Stimulated activated CD4-positive, alpha-beta T cell treated with anti-CD3 and anti-CD28 coated beads, Interleukin-15, amount 100 ng/mL, for 24 hours (primary cell): ENCODE measurements at places on chromosomes 16 and 17.

DNA sequence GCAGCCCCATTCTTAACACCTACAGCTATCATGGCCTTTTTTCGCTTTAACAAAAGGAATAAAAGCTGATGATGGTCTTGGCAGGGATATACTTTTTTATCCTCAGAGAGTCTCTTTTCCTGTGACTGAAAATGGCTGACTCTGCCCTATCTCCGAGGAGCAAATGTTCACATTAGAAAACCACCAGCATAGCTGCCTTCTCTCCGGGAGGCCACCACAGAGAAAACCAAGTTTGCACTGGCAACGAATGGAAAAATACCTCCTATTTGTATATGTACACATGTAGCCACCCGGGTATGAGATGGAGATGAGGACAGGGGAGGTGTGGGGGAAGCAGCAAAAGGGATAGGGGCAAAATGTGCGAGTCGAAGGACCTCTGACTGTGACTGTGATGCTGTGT lies 88.2 kb downstream of the STX8 start:
- DNase-seq: no peak

DNA sequence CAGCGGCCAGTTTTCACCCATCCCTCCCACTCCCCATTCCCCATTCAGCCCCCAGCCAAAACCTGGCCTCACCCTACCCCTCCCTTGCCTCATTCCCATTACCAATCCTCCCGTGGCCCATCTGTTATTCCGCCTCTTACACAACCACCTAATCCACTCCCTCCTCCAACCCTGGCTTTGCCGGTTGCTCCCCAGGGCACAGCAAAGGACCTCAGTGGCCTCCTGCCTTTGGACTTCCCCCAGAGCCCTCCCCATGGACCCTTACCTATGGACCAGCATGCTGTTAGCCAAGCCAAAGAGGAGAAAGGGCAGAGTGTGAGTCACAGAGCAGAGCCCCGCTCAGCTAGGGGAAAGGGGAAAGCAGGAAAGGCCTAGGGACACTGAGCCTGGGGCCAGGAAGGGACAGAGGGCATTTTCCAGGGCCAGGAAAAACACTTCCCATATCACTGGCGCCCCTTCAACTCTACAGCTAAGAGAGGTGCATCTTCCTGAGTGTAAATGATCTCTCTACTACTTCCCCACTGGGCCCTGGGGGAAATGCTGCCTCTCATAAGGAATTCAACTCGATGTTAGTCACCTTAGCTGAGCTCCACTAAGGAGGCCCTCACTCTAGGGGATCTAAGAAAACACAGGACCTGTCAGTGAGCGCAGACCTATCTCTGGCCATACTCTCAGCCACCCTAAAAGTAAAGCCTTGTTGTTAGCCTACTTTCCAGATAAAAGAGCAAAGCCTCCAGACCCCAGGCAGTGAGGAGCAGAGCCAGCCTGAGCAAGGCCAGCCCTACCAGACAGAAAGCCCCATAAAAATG lies 10.6 kb downstream of the PEMT start:
- DNase-seq: no peak

DNA sequence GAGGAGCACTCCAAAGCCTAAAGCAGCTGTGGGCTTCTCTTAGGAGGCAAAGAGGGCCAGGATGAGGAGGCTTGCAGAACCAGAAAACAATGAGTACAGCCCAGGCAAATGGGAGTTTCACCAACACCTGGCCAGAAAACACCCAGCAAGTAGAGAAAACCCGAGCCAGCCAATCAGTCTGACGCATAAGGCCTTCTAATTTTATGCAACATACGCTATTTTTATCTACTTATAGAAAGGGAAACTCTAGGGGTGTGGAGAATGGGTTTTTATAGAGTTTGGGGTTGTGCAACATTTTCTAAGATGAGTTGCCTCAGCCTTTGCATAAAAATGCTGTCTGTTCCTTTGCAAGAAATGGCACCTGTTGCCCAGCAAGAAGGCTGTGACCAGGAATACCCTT lies 529.0 kb upstream of the CDH5 start:
- no peak for DNase-seq

- DNase-seq: no peak
These were observed 193.4 kb upstream of the GSE1 start for GRCh38 chr16:85419503-85420408.

DNA sequence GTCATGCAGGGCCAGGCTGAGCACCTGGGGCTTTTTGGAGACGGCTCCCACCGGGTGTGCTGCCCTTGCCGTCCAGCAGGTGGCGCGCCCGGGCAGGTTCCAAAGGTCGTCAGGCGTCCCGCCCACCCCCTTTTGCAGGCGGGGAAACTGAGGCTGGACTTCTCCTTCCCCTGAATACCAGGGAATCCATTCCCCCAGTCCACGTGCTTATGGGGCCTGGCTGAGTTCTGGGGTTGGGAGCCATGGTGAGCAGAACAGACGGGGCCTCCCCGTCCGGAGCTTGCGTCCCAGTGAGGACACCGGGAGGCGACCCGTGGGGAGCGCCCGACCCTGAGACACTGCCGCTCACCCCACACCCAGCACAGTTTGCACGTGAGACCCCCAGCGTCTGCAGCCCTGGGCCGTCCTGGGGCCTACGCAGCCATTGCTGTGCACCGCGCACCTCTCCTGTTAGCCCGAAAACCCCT lies 51.8 kb upstream of the JPH3 start:
- DNase-seq: peak; percentile 69

DNA sequence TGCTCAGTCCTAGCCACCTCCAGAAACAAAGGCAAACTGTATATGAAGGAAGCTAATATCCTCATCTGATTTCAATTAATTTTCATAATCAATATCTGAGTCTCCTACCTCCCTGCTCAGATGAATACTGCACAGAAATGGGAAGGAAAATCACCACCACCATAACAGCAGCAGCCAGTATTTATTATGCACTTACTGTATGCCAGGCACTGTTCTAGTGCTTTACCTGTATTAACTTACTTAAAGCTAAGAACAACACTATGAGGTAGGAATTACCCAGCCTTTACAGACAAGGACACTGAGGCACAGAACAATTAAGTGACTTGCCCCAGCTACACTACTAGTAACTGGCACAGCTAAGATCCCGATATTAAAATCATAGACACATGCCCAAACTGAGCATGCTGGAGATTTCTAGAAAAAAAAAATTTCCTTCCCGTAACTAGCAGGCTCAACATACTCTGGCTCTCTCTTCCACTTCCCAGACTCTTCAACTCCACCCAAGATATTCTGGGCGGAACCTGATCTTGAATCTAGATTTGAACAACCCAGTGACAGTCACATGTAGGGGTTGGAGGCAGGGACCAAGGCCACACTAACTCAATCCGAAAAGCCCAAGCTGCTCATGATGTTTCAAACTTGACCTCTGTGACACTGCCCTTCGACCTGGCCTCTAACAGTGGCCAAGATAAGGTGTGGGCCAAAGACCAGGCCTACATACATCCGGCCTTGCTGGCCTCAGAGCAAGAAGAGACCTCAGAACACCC lies 3.9 kb downstream of the TRIM25 start:
- no peak for DNase-seq

DNA sequence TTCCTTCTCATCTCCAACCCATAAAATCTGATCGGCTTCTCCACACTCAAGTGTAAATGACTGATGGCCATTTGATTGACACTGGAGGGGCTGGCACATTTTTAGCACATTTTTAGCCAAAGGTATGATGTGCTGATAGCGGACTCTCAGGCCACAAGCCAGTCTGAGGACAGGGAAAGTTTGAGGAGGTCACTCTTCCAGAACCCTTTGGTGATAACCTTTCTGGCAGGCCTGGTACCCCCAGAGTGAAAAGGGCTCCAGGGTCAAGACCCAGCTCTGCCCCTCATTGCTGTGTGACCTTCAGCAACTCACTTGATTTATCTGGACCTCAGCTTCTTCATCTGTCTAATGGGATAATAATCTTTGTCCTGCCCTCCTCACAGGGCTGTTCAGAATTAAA lies 1.7 kb upstream of the NLRC5 start:
- DNase-seq: no peak

- no peak for DNase-seq
These were observed 71.1 kb downstream of the RPH3AL start for GRCh38 chr17:281365-281999.

DNA sequence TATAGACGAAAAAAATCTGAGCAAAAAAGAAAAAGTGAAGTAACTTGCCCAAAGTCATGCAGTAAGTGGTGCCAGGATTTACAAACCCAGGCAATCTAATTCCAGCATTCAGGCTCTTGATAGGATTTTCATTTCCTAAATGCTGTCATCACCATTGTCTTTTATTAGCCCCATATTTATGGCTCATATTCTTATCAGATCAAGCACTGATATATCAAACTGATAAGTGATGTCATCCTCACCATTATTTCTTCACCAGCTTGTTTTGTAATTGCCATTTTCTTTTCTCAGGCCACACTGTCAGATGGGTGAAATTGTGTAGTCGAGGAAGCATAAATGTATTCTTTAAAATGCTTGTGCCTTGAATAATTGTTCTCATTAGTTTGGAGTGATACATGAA lies 1.3 kb downstream of the RAD51C start:
- DNase-seq: no peak

DNA sequence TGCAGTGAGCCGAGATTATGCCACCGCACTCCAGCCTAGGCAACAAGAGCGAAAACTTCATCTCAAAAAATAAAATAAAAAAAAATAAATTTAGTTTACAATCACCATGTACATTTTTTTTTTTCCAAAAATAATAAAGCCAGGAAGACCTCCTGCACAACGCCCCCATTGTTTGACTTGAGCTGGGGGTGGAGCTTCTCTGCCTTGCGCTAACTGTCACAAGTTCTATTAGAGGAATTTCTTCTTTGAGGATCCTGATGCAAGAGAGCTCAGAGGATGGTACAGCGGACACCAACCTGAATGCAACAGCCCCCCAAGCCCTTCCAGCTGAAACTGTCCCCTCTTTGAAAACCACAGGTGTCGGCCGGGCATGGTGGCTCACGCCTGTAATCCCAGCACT lies 24.9 kb upstream of the CBX4 start:
- no peak for DNase-seq

GRCh38 chr16:21994856-21995465 lies 6.0 kb downstream of the PDZD9 start:
- no peak for DNase-seq

DNA sequence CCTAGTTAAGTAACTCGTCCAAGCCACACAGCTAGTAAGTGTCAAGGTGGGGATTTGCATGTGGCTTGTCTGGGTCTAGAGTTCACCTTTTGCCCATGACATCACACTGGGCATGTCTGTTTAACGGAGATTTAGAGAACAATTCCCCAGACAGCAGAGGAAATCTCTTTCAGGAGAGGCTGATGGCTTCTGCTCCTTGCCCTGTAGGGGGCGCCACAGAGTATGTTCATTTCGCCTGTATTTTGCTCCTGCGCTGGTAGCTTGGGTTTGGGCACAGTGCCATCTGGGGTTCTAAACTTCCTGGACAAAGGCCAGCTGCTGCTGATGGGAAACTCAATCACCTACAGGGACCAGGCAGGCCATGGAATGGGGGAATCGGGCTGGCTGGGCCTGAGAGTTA lies 20.4 kb downstream of the OTOA start:
- peak; percentile 59 for DNase-seq

DNA sequence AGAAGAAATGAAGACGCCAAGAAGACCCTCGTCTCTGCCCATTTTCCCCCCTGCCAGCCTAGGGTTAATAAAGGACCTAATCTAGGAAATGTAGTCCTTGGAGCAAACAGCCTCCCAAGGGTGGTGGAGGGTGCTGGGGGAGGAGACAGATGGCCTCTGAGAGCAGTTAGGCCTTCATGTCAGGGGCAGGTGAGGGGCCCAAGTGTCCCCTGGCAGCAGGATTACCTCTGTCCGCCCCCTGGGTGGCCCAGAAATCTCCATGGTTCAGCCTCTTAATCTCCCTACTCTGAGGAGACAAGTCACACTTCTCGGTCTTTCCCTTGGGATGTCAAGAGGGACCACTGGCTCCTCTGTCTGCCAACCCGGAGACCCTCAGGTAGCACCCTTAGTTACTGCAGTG lies 365.4 kb upstream of the TNRC6C start:
- DNase-seq: no peak

GRCh38 chr17:55575058-55575636 lies 63.9 kb upstream of the SMIM36 start:
- DNase-seq: no peak

DNA sequence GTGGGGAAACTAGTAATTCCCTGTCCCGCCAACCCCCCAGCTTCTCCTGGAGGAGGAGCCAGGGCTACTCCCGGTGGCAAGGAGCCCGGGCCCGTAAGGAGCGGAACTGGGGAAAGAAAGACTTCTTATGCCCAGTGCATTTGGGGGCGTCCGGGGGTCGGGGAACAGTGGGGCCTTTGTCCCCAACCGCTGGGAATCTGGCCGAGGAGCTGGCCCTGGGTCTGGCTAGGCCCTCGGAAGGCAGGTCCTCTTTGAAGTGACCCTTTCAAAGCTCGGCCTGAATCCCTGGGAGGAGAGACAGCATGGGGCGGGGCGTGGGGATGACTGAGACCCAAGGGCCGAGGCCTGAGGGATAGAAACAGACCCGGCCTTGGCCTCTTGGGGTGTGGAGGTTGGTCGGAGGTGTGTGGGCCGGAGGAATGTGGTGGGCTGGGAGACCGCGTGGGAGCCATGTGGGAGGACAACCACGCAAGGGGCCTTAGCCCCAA lies 6.0 kb downstream of the ARHGAP23 start:
- DNase-seq: no peak

- DNase-seq: no peak
These were observed 17.7 kb downstream of the GLP2R start for GRCh38 chr17:9843152-9844010.

GRCh38 chr17:43998552-43998951 lies 5.9 kb upstream of the NAGS start:
- no peak for DNase-seq

- DNase-seq: no peak
These were observed 17.4 kb downstream of the MFSD6L start for GRCh38 chr17:8781776-8782175.

DNA sequence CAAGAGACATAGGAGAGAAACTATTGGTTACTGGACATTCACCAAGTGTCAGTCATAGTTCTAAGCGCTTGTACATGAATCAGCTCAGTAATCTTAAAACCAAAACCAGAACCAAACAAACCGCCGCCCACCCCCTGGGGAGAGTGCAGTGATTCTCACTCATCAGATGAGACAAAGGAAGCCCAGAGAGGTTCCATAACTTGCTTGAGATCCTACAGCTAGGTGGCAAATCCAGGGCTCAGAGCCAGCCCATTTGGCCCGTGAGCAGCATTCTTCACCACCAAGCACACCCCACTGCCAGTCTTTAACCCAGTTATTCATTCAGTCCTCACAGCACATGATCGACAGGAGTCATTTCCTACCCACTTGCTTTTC lies 37.2 kb upstream of the RGS9 start:
- DNase-seq: peak; percentile 90

DNA sequence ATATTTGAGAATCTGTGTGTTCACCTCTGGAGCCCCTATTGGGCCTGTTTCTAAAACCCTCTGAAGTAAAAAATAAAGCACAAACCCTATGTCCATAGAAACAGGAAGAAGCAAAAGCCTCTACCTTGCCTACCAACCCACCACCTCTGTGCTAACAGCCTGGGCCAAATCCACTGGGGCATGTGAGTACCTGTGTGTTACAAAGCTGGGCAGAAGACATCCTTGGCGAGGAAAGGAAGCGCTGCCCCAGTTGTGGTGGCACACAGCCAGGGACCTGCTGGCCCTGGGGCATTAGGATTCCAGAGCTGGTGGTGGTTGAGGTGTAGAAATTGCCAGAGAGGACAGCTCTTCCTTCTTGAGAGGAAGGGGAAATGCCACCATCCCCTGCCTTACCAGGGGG lies 30.0 kb downstream of the MYO18A start:
- DNase-seq: no peak

- no peak for DNase-seq
These were observed 162.3 kb downstream of the KATNIP start for GRCh38 chr16:27712251-27712711.
